ENCODE measurements at places on chromosomes 16 and 17. TPM values are rescaled to one million over a fixed set of nuclear protein-coding genes. Genes with fewer than 3 reads are reported as not detected.

ATP2A1 gene
- 2.5 TPM for total RNA-seq

GRCh38 chr16:67271446-67271845 lies 7.9 kb upstream of the PLEKHG4 start:
- H3K27me3 ChIP-seq, result no peaks in the 10 kb centered on the region
- H3K36me3 ChIP-seq, result peaks cover 4% of the 10 kb centered on the region
- DNase-seq, result no peak
- H3K27ac ChIP-seq, result no peak overlapping the region

KRT14 gene
- total RNA-seq, result not detected

- H3K4me3 ChIP-seq, result no peak overlapping the region
- H3K27me3 ChIP-seq, result peaks cover 11% of the 10 kb centered on the region
- H3K4me1 ChIP-seq, result peaks cover 22% of the 10 kb centered on the region
- no peak overlapping the region for H3K27ac ChIP-seq
Measured at GRCh38 chr16:3961449-3961849, 80.9 kb upstream of the CREBBP start.

ABAT gene
- total RNA-seq, result 5.5 TPM

DNA sequence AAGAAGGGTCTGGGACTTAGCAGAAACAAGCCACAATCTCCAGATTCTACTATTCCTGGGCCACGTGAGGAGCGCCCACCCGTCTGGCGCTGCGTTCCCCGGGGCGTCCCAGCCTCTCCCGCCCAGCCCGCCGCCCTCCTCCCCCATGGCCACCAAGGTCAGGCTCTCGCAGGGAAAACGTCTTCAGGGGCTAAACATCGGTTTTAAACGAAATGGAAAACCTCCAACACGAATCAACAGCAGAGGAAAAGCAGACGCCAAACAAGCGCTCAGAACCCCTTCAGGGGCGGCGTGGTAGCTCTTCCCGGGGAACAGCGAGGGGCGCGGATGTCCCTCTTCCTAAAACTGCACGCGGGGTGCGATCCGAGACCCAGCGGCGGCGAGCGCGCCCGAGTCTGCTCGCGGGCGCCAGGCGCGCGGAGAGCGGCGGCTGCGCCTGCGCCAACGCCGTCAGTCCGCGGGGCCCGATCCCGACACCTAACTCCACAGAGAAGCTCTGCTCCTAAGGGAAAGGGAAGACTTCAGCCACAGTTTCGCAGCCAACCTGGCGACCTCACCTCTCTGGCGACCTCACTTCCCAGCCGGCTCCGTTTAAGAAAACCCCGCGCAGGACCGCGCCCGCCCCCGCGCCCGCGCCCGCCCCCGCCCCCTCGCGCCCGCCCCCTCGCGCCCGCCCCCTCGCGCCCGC lies 505 bp upstream of the COG1 start:
- H3K4me3 ChIP-seq, result peak overlapping the region; percentile 90
- peak overlapping the region; percentile 94 for H3K27ac ChIP-seq
- peaks cover 16% of the 10 kb centered on the region for H3K36me3 ChIP-seq
- H3K4me1 ChIP-seq, result peaks cover 38% of the 10 kb centered on the region
- H3K27me3 ChIP-seq, result no peaks in the 10 kb centered on the region

DNA sequence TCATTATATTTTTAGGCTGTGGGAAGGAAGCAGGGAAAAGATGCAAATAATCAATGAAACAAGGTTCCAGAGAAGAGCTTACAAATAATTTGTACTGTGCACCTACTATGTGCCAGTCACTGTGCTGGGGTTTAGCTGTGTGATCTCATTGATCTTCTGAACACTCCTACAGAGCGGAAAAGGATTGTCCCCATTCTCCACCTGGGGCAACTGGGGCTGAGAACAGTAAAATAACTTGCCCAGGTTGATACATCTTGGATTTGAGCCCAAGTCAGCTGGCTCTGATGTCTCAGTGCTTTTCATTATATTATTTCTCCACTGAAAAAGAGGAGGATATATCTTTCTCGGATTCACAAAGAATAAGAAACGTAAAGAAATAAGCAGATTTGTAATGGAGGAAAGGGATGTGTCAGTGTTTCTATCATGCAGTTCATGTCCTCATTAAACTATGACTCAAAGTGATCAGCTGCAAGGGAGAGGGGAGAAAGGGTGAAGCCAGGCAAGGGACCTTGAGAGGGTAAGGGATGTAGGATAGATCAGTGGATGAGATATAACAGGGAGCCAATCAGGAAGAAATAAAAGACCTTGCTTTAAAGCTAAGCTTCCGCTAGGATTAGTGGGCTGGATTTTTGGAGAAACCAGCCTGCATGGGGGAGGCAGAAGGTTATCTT lies 143.6 kb upstream of the NOL11 start:
- no peak overlapping the region for H3K27ac ChIP-seq
- peaks cover 4% of the 10 kb centered on the region for H3K4me1 ChIP-seq
- H3K4me3 ChIP-seq, result no peak overlapping the region
- H3K27me3 ChIP-seq, result no peaks in the 10 kb centered on the region
- H3K36me3 ChIP-seq, result no peaks in the 10 kb centered on the region

CHST5 gene
- total RNA-seq, result 0.10 TPM

GRCh38 chr17:67481808-67482207 lies 104.7 kb downstream of the PITPNC1 start:
- H3K27me3 ChIP-seq, result no peaks in the 10 kb centered on the region
- DNase-seq, result no peak
- H3K4me1 ChIP-seq, result peaks cover 30% of the 10 kb centered on the region

GPATCH8 gene
- 43.0 TPM for total RNA-seq

C17orf50 gene
- not detected for total RNA-seq

DNA sequence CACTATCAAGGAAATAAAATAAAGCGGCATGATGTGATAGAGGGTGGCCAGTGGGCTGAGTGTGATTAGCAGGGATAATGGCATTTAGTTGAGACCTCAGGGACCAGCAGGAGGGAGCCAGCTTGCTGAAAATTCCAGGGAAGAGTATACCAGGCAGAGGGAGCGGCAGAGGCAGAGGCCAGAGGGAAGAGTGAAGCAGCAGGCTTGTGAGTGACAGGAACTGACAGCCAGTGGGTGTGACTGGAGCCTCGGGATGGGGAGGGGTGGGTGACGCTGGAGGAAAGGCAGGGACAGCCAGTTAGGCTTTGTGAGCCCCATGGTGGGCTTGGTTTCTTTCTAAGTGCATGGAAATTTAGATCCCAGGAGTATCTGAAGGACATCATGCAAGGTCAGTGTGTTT lies 209.7 kb upstream of the CACNG3 start:
- no peak overlapping the region for H3K4me3 ChIP-seq
- H3K27me3 ChIP-seq, result no peaks in the 10 kb centered on the region
- no peak overlapping the region for H3K27ac ChIP-seq
- peaks cover 26% of the 10 kb centered on the region for H3K4me1 ChIP-seq

GRCh38 chr17:81331527-81332043 lies 36.5 kb upstream of the SLC38A10 start:
- H3K27me3 ChIP-seq, result peaks cover 10% of the 10 kb centered on the region
- no peaks in the 10 kb centered on the region for H3K36me3 ChIP-seq
- DNase-seq, result no peak
- H3K27ac ChIP-seq, result no peak overlapping the region
- H3K4me3 ChIP-seq, result no peak overlapping the region

DNA sequence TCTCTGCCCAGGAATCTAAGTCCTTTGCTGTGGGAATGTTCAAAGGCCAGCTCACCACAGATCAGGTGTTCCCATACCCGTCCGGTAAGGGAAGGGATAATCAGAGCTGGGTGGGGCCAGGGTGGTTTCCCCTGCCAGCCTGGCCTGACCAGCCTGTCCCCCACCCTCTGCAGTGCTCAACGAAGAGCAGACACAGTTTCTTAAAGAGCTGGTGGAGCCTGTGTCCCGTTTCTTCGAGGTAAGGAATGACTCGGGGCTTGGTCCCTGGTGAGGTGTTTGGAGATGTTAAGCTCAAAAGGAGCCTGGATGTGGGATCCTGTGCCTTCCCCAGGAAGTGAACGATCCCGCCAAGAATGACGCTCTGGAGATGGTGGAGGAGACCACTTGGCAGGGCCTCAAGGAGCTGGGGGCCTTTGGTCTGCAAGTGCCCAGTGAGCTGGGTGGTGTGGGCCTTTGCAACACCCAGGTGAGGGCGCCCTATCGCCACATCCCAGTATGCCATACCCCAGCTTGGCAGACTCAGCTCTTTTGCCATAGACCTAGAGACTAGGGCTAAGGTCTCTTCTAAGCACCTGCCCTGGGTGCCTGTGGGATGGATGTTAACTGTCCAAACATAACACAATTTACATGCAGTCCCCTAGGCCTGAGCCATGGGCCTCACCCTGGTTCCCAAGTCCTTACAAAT lies 997 bp downstream of the ACADVL start:
- peak overlapping the region; percentile 93 for H3K4me3 ChIP-seq
- DNase-seq, result peak; percentile 76
- H3K27me3 ChIP-seq, result no peaks in the 10 kb centered on the region
- peaks cover 41% of the 10 kb centered on the region for H3K36me3 ChIP-seq

GRCh38 chr17:16931318-16932060 lies 40.4 kb downstream of the TNFRSF13B start:
- DNase-seq, result no peak
- no peaks in the 10 kb centered on the region for H3K36me3 ChIP-seq
- no peak overlapping the region for H3K27ac ChIP-seq
- no peaks in the 10 kb centered on the region for H3K27me3 ChIP-seq
- no peaks in the 10 kb centered on the region for H3K4me1 ChIP-seq

GRCh38 chr17:57622306-57622682 lies 122.8 kb downstream of the CCDC182 start:
- H3K27ac ChIP-seq, result no peak overlapping the region
- H3K27me3 ChIP-seq, result no peaks in the 10 kb centered on the region
- peaks cover 13% of the 10 kb centered on the region for H3K36me3 ChIP-seq
- H3K4me1 ChIP-seq, result peaks cover 19% of the 10 kb centered on the region
- DNase-seq, result no peak

SLC38A8 gene
- not detected for total RNA-seq

ENDOV gene
- total RNA-seq, result 16.2 TPM

GRCh38 chr16:8676737-8677375 lies 2.4 kb downstream of the ABAT start:
- DNase-seq, result no peak
- H3K36me3 ChIP-seq, result no peaks in the 10 kb centered on the region
- no peak overlapping the region for H3K4me3 ChIP-seq
- H3K27ac ChIP-seq, result no peak overlapping the region
- no peaks in the 10 kb centered on the region for H3K27me3 ChIP-seq

PRR35 gene
- total RNA-seq, result not detected

DNA sequence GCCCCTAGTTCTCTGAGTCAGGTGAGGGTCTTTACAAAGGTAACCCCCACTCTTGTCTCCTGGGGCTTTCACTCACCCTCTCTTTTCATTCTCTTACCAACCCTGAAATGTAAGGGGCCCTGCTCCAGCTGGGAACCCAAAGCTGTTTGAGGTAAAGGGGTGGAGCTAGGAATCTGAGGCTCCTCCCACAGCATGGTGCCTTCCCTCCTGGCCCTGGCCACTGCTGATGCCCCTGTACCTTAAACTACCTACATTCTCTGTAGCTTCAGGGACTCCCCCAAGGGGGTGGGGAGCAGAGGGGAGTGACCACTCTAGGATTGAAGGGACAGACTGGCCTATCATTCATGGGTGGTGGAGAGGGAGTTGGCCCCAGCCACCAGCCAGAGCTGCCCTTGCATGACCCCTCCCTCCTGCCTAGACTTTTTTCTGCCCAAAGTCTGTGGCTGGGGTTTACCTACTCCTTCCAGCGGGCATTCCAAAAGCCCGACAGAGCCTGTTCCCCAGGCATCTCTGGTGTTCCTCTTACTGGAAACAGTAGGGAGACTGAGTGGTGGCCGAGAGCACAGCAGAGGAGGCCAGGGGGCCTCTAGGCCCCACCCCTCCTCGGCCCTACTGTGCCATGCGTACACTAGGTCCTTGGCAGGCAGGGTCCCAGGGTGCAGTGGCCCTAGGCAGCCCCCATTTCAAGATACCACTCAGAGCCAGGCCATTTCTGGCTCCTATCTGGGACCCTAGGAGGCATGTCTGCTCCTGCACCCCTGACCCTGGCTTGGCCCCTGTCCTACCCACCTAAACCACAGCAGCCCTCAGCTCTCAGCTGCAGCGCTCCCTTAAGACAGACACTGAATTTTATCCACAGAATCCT lies 9.5 kb downstream of the DOK4 start:
- H3K27ac ChIP-seq, result peak overlapping the region; percentile 18
- DNase-seq, result no peak
- H3K4me3 ChIP-seq, result no peak overlapping the region
- peaks cover 5% of the 10 kb centered on the region for H3K36me3 ChIP-seq
- no peaks in the 10 kb centered on the region for H3K27me3 ChIP-seq
- peaks cover 18% of the 10 kb centered on the region for H3K4me1 ChIP-seq

Data from activated CD4-positive, alpha-beta memory T cell treated with anti-CD3 and anti-CD28 coated beads, Interleukin-2, amount 10 ng/mL, durations not matched to agents 7 days and 5 days (primary cell).